Stimulated activated CD4-positive, alpha-beta T cell treated with anti-CD3 and anti-CD28 coated beads, Interleukin-4, amount 100 ng/mL, for 24 hours (primary cell): ENCODE measurements at places on chromosomes 2 and 18.

DNA sequence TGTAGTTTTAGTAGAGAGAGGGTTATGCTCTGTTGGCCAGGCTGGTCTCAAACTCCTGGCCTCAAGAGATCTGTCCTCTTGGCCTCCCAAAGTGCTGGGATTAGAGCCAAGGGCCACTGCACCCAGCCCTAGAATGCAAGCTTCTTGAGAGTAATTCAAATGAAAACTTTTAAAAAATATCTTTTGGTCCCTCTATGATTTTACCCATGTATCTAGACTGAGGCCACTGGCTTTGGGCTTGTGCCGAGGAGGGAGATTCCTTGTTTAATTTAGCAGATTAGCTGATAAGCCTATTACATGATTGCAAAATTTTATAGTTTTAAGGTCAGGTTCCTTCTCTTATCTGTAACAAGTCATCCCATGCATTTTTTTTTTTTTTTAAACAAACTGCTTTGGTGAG lies 59.5 kb upstream of the CCDC195 start:
- DNase-seq, result no peak

GRCh38 chr2:172334988-172335387 lies 92.4 kb upstream of the ITGA6 start:
- DNase-seq, result no peak

DNA sequence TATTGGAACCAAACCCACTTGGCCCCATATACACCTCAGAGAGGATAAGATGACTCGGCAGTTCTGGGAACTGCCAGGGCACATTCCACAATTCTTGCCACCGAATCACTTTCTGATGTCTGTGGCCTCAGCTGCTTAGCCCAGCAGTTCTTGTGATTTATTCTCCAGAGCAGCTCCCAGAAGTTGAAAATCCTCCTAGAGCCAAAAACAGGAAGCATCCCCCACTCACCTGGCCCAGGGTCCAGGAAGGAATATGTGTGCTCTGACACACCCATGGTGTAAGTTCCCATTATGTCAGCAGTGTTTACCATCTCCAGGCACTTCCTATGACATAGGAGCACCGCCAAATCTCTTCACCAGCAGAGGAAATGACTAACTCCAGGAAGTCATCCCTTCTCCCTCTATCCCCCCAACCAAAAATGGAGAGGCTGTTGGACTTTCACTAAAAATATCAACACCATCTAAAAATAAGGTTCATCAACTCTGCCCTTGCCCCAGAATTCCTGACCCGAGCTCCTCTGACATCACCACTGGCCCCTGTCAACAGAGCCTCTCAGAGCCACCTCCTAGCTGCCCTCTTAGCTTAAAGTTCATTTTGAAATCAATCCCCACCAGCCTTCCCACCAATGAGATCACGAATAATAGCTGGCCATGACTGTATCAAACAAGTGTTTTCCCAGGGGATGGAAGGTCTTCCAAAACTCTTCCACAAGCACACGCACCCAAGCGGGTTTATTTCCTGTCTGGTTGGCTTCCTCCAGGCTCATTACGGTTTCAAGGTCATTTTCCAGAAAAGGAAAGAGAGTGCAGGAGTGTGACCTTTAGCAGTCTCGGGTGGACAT lies 223.1 kb upstream of the PARD3B start:
- no peak for DNase-seq

DNA sequence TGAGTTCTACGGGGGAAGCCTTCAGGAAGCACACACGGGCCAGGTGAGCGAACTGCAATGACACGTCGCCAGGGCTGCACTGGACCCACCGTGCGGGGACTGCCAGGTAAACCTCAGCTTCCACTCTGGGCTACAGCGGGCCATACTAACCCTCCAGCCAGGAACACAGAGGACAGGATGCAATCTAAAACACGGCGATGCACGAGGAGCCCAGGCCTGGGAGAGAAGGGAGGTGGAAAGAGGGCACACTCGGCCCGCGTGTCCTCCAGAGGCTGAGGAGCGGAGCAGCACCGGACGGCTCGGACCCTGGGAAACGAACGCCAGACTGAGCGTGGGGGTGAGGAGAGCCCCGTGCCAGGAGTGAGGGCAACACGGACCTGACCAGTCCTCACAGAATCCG lies 69.3 kb downstream of the HDAC4 start:
- no peak for DNase-seq

DNA sequence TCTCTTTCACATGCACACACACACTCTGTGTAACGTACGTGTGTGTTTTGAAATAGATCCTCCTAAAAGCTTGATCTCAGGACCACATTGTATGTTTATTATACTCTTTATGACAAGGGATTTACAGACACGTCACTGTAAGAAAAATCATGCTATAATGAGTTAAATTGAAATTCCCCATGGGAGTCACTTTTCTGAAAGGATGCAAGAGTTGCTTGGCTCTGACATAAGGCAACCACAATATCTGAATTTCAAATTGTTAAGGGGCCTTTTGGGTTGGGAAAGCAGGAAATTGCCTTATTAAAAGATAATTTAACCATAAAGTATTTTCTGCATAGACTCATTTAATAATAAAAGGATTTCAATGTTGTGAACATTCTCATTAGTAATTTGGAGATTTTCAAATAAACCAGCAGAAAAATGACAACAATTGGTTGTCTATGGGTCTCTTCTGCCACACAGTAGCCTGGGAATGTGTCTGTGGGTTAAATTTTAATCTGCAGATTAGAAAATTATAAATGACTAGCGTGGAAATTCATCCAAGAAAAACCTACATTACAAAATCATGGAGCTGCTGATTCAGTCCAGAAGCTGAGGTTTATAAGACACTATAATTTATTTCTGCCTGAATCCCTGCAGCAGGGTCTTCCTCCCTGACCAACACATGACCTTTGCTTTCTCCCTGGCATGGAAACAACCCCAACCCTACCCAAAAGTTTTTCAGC lies 75.9 kb upstream of the PID1 start:
- DNase-seq, result no peak

- DNase-seq, result no peak
Observed at GRCh38 chr2:207897541-207898353, 127.6 kb downstream of the PLEKHM3 start.

DNA sequence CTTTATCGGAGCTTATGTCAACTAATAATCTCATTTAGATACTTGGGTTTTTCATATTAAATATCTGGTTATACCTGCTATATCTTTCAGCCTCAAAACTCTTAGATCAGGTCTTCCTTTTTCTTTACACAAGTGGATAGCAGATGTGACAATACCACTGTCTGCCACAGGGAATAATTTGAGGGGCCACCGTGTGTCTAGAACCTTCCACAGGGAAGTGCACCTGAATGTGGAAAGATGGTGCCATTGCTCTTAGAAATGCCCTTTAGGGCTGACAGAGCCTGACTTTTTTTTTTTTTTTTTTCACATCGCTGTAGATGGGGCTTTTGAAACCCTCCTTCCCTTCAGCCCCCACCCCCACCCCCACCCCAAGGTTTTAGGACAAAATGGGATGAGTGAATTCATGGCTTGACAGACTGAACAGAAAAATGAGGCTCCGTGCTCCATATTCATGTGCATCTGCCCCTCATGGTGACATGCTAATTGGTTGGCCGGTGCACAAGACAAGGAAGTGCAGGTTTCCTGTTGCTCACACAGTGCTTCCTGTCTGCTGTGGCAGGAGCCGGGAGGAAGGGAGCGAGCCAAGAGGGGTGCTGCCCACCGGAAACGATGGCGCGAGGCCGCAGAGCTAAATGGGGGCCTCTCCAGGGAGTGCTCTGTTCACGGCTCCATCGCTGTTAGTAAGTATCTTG lies 246.0 kb downstream of the LDLRAD4 start:
- peak; percentile 71 for DNase-seq

- no peak for DNase-seq
Observed at GRCh38 chr2:61898810-61899209, 6.7 kb upstream of the COMMD1 start.

DNA sequence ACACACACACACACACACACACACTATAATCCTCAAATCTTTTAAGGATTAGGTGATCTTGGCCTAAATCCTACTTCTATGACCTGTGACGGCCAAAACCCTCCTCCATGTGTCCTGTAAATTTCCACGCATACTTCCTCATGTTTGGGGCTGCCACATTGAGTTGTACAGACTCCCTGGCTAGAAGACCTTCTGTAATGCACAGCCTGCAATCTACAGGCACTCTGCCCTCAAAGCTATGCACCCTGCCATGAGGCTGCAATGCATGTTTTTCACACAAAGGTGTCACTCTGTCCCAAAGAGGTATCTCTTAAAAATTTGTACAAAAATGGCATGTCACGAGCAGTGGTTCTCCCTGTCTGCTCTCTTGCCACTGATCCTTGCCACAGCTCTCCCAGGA lies 26.4 kb upstream of the B4GALT6 start:
- no peak for DNase-seq

GRCh38 chr2:163649080-163649479 lies 86.7 kb downstream of the FIGN start:
- DNase-seq, result no peak

GRCh38 chr2:107402330-107402729 lies 424.4 kb upstream of the RGPD4 start:
- no peak for DNase-seq

GRCh38 chr2:7356909-7357584 lies 439.8 kb downstream of the RNF144A start:
- DNase-seq, result no peak

GRCh38 chr2:229780856-229781773 lies 66.8 kb upstream of the DNER start:
- DNase-seq, result no peak
